ENCODE measurements at places on chromosomes 11 and 22.

DNA sequence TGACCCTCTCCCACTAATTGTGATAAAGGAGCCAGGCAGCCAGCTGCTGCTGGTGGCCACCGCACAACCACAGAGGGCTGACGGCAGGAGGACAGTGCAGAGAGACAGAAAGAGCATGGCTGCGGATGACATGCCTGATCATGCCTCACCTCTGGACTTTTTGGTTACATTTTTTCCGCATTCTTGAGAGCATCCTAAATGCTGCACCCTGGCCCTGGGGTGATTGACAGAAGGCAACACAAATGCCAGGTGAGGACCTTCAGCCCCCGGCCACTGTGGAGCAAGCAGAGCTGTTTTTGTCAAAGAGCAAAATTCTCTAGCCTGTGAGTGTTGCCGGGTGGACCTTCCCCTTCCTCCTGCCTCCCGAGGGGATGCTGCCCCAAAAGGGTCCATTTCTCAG lies 78.5 kb downstream of the RPS6KA4 start:
- no peak for DNase-seq

GRCh38 chr22:25027959-25028840 lies 75.7 kb downstream of the KIAA1671 start:
- DNase-seq = no peak

DNA sequence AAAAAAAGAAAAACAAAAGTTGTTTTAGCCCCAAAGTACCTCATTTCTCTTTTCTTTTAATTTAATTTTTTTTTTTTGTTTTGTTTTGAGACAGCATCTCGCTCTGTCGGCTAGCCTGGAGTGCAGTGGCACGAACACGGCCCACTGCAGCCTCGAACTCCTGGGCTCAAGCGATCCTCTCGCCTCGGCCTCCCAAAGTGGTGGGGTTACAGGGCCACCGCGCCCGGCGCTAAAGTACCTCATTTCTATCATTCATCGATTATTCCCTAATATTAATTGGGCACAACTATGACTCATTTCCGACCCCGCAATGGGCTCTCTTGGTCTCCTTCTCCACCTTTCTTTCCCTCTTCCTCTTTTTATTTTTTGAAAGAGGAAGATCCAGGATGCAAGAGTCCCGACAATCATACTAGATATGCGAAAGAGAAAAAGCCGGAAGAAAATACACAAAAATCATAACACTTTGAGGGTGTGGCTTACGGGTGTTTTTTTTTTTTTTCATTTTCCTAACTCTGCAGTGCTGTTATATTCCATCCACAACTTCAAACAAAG lies 475 bp upstream of the AIP start:
- no peak for DNase-seq

- no peak for DNase-seq
These were observed 760.3 kb downstream of the CNTN5 start for GRCh38 chr11:99781074-99781473.

GRCh38 chr22:23527971-23528740 lies 51.9 kb downstream of the IGLL1 start:
- DNase-seq = no peak

DNA sequence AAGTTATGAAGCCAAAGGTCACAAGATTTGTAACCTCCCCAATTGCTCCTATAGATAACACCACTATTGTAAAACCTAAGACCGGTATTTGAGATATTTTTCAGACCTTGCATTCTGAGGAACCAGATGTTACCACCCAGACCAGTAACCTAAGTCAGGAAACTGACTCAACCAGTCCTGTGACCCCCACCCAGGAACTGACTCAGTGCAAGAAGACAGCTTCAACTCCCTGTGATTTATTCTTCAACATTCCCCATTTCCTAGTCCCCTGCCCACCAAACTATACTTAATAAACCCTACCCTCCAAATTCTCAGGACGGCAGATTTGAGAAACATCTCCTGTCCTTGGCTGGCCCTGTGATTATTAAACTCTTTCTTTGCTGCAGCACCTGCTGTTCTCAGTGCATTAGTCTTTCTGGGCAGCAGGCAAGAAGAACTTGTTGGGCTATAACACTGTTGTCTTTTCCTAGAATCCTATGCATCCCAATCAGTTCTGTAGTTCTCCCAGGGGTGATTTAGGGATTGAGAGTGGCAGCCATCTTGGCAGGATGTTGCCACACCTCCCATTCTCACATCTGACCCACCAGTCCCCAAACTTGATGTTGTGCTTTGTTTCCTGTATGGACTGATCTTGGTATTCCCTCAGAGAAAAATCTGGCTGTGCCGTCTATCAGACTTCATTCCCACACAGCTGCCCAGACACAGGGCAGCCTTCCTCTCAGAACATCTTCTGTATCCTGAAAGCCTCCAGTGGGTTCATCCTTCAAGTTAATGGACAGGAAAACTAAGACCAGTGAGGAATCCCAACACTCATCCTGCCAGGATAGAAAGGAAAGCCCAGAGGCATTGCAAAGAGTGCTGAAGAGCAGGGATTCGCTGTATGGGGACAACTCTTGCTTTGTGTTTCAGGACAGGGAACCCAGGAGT lies 104.0 kb downstream of the PDE2A start:
- no peak for DNase-seq

- no peak for DNase-seq
These were observed 1.4 kb downstream of the MDK start for GRCh38 chr11:46382646-46383403.

DNA sequence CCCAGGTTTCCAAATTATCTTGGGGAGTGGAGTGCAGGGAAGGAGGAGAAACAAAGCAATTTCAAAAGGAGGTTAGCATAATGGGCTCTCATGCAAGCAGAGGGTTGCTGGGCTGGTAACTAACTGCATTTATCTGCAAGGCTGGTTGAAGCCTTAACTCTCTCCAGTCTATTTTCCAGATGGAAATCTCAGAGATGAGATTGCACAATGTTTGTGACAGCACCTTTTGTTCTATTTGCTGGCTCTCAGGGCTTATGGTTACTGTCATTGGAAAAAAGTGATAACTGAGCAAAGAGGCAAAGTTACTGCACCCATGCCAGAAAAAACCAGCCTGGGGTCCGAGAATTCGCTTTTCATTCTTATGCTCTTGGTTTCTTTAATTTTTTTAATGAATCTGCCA lies 33.2 kb downstream of the ABCC8 start:
- DNase-seq = no peak

DNA sequence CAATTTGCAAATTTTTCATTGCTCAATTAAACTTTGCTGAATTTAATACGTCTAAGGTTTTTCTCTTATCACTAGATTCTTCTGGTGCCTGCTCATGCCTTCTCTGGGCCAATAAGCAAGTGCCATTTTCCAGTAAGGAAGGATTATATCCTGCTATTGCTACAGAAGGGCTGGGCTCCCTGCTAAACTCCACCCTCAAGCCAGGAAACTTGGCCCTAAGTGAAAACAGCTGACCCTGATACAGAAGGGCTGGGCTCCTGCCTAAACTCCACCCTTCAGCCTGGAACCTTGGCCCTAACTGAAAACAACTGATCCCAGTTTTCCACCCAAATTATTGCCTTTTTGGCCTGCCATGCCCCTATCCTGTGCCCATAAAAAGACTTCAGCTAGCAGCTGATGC lies 385.3 kb downstream of the DYNC2H1 start:
- DNase-seq = no peak
